ENCODE measurements at places on chromosomes 5 and 9.
A peak's percentile ranks its signal among the peaks of the same experiment; 100 is the strongest.

GRCh38 chr5:4196744-4197143 is 601.1 kb downstream of the IRX1 start:
- DNase-seq, result no peak

- no peak for DNase-seq
Measured at GRCh38 chr5:150989695-150990094, 30.7 kb upstream of the GPX3 start.

- DNase-seq, result no peak
Measured at GRCh38 chr5:130568791-130569190, 596.3 kb downstream of the HINT1 start.

GRCh38 chr5:5592541-5592940 is 170.1 kb downstream of the ICE1 start:
- DNase-seq, result no peak

GRCh38 chr9:109381011-109381729 is 60.3 kb upstream of the EPB41L4B start:
- peak; percentile 70 for DNase-seq

GRCh38 chr9:99977033-99977792 is 70.8 kb downstream of the STX17 start:
- no peak for DNase-seq

GRCh38 chr5:142322747-142323479 is 1.9 kb downstream of the SPRY4 start:
- peak; percentile 71 for DNase-seq

GRCh38 chr5:68285851-68286611 is 70.5 kb downstream of the PIK3R1 start:
- peak; percentile 65 for DNase-seq

DNA sequence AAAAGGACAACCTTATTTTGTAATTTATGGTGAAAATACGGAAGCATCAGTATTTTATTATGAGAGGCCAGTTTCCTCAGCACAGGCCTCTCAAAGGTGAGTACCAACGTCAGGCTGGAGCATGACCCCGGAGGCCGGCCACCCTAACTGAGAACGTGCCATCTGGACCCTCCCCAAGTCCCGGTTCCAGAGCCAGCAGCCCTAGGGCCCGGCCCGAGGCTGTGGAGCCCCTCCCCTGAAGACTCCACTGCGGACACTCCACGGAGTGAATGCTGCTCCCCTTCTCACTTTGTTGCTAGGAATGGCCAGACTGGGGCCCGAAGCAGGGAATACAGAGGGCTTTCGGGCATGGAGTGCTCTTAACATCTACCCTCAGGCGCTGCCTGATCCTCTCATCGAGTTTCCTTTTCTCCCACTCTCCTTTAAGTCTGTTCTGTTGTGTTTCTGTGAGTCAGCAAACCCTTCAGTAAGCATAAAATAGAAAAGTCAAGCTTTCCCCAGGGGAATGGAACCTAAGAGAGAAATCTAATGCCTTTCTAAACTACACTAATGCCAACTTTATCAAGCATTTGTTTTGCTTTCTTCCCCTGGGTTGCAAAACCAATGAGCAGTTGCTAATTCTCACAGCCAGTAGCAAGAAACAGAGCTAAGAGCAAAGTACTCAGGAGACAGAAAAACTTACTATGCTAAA is 4.5 kb downstream of the BRD9 start:
- DNase-seq, result no peak

DNA sequence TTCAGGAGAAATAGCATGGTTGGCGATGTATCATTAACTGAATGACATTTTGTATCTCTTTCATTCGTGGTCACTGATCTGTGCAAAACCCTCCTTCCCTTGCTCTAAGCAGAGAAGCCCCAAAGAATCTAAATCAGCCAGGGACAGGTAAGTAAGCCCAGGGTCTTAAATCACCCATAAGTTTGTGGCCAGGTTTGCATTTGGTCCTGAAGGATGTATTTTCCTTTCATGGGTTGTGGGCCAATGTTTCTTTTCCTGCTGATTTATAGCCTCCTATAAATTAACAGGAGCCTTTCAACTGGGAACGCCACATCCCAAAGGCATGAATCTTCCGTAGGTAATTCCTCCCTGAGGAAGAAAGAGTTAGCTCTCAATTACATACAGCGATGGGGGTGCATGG is 217.5 kb upstream of the TNC start:
- no peak for DNase-seq

DNA sequence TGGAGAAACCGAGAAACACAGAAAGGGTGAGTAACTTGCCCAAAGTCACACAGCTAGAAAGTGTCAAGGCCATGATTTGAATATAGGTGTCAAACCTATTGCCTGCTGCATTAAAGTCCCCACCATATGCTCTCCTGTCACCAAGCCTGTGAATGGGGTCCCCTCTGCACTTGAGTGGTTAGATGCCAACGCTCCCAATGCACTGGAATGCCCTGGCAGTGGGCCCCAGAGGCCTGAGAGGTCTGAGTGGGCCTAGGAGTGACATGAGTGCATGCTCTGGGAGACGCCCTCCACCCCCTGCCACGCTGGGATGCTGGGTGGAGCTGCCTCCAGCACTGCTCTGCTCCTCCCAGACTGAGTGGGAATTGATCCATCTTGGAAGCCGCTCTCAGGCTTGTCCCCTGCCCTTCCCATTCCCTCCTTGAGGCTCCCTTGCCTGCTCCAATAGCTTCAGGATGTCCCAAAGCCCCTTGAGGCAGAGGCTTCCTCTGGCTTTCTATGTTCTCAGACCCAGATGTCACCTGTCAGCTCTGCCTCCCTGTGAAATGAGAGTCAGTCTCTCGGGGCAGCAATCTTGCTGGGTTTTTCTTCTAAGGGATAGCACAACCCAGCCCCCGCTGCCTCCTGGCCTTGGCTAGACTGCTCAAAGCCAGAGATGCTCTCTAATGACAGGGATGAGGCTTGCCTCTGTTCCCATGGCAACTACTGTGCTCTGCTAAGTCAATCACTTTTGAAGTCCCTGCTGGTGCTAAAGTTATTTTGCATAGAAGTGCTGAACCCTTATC is 6.6 kb upstream of the ARSI start:
- no peak for DNase-seq
